ENCODE measurements at places on chromosomes 7 and 10.

- peak; percentile 20 for DNase-seq
Observed at GRCh38 chr10:103745341-103746247, 109.8 kb downstream of the SH3PXD2A start.

DNA sequence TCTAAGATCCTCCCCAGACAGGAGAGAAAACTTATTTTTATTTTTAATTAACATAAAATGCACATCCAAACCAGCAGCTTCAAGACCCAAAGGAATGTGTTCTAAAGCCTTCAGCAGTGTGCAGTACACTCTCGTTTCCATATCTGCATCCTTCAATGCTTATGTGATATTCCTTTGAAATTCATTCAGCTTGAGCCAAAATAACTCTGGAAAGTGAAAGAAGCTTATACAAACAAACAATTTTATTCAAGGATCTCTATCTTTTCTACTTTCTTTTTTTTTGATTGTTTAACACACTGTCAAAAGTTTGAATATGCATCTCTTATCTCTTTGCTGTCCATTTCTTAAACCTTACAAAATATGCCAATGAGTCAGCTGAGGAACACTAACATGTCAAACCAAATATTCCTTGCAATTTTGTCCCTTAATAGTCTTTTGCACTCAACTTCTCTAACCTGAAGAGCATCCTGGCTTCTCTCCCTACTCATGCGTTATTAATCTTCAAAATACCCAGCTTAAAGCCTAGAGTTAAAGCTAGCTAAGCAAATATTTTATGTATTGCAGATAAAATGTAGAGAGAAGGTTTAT lies 124.3 kb downstream of the THSD7A start:
- no peak for DNase-seq

- no peak for DNase-seq
Observed at GRCh38 chr10:21364196-21365114, 161.0 kb downstream of the SKIDA1 start.

- DNase-seq, result no peak
Observed at GRCh38 chr7:134842886-134843430, 63.5 kb downstream of the CALD1 start.

DNA sequence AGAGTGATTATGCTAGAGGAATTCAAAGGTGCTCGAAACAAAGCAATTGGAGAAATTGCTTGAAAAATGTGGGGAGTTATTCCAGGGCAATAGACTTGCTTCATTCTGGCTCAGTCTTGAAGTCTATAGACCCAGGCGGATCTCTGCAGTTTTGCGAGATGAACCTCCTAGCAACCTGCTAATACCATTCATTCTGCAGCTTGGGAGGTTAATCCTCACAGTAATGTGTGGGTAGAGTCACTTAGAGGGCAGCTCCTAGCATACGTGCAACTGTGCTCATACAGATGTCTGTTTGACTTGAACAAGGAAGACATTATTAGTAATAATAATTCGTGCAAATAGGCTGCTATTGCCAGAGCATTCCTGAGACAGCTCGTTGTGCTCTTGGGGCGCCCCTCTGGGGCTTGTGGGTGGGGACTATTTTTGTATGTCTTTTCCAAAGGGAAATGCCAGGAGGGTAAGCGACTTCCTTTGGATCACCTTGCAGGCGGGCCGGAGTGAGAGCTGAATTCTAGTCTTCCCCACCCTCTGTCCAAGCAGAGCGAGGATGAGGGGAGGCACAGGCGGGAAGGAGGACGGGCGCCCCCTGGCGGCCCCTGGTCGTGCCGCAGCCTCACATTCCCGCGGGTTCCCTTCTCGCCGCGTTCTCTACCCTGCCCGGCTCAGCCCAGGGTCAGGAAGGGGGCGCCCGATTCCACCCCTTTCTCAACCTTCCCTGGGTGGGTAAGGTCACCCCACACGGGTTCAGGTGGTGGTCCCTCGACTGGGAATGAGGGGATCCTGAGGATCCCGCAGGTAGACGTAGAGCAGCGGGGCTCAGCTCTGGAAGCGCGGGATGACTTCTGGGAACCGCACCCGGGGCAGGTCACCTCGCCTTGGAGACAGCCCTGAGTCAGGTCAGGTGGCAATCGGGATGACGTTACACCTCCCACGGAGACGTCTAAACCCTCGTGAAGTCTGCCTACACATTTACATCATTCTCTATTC lies 241.5 kb downstream of the PHTF2 start:
- peak; percentile 78 for DNase-seq

- peak; percentile 56 for DNase-seq
Observed at GRCh38 chr7:135414850-135415439, 95.0 kb downstream of the CNOT4 start.
